ENCODE measurements at places on chromosomes 16 and 17.

DNA sequence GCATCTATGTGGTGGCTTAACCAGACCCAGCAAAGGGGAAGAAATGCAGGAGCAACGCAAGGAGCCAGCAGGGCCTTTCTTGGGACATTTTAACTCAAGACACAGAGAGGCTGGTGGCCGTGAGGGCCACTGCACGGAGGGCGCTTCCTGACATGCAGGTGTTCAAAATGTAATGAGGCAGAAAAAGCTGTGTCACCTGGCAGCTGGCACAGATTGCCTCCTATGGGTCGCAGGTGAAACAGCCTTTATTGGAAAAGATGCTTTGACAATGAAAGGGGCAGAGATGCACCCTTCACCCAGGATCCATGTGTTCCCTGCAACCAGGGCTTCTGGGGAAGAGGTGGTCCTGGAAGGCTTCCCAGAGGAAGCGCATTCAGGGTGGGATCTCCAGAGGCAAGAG is 219.3 kb downstream of the XYLT1 start:
- DNase-seq = no peak

- no peak for DNase-seq
Measured at GRCh38 chr17:39996800-39997199, 16.2 kb downstream of the PSMD3 start.

GRCh38 chr17:56887552-56888467 is 26.0 kb downstream of the TRIM25 start:
- no peak for DNase-seq

DNA sequence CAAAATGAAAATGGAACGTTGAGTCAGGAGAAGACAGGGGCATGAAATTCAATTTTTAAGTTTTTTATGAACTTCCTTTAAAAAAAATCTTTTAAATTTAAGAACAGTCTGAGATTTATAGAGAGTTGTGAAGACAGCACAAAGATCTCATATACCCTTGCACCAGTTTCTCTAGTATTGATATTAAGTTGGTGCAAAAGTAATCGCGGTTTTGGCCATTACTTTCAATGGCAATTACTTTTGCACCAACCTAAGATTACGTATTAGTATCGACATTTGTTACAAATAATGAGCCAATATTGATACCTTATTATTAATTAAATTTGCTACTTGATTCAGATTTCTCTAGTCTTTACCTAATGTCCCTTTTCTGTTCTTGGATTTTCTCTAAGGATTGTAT is 684.4 kb upstream of the CDH8 start:
- DNase-seq = no peak

DNA sequence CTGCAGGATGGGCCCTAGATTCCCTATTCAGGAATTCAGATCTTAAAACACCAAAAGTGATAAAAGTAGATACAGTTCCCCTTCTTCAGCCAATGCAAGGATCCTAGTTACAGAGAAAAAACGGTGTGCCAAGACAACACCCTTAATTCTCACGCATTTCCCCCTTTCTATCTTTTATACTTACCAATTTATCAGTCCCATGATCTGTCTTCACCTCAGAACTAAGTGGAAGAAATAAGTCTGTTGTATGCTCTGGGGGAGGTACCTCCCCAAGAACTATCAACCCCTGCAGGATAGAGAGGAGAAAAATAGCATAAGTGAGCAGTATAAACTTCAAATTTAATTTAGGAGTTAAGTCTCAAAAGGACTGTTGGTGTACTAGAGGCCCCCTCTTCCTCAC is 83.2 kb downstream of the STH start:
- DNase-seq = no peak

DNA sequence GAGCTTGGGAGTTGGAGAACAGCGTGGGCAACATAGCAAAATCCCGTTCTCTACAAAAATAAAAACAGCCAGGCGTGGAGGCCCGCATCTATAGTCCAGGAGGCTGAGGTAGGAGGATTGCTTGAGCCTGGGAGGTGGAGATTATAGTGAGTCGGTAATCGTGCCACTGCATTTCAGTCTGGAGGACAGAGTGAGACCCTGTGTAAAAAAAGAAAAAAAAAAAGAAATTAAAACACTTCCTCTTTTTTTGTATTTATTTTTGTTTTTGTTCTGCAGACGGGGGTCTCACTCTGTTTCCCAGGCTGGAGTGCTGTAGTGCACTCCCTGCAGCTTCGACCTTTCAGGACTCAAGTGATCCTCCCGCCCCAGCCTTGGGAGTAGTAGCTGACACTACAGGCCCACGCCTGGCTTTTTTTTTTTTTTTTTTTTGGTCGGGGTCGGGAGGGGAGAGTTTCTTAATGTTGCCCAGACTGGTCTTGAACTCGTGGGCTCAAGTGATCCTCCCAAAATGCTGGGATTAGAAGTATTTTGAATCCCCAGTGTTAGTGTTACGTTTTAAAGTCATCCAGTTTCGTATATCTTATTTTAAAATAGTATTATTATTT is 1.5 kb downstream of the IST1 start:
- DNase-seq = no peak

DNA sequence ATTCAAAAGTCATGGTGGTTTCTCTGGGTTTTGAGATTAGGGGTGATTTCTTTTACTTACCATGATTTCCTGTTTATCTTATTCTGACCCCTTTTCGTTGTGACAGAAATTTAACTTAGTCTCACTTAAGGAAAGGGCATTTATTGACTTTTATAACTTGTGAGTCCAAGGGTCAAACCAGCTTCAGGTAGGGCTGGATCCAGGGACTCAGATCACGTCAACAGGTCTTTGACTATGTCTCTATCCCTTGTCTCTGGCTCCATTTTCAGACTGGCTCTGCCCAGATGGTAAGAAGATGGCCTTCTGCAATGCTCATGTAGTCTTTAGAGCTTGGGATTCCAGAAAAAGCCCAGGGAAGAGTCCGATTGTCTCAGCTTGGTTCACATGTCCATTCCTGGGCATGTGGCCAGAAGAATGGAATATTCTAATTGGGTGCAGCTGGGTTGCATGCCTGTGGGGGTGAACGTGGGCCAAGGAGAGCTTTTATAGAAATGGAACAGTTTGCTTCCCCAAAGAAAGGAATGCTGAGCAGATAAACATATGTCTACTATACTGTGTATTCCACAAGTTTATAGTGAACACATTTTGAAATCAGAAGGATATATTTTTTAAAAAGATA is 13.4 kb downstream of the USP43 start:
- DNase-seq = no peak

- DNase-seq = no peak
Measured at GRCh38 chr16:58046936-58047335, 21.4 kb downstream of the MMP15 start.
